ENCODE measurements at places on chromosomes 11 and 22.

DNA sequence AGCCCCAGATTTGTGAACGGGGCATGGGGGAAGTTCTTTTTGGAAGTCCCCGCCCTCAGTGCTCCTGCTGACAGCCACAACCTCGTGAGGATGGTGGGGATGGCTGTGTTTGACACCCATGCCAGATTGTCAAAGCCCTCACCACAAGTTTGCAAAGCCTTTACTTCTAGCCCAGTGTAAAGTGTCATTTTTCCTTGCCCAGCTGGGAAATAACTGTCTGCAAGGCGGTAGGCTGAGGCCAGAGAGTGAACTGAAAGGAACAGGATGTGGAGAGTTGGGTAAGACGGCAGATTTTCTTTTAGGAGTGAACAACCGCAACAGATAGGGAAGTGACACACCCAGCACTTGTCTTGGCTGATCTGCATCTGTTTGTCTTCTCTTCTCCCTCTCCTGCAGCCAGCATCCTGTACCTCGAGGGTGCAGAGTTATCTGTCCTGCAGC is 13.6 kb downstream of the IL17RA start:
- DNase-seq = no peak

- no peak for DNase-seq
Observed at GRCh38 chr11:118939953-118940598, 14.3 kb upstream of the BCL9L start.

- no peak for DNase-seq
Observed at GRCh38 chr11:30304620-30305019, 18.3 kb upstream of the ARL14EP start.

GRCh38 chr11:47216121-47216798 is 1.5 kb downstream of the DDB2 start:
- peak; percentile 16 for DNase-seq

DNA sequence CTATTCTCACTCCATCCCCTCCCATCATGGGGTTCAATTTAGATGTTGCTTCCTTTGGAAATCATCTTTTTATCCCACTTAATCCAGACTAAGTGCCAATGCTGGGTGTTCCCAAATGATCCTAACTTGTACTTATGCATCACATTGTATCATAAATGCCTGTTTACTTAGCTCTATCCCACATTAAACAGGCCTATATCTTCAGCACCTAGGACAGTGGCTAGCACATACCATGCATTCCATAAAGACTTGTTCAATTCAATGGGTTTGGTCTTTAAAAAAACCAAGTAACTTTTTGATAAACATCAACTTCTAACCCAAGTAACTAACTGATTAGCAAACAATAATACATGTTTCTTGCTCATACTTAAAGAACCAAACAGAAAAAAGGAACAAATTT is 40.6 kb downstream of the RSF1 start:
- no peak for DNase-seq

GRCh38 chr11:47928426-47928825 is 51.9 kb upstream of the PTPRJ start:
- DNase-seq = no peak

- DNase-seq = no peak
Observed at GRCh38 chr11:8693555-8693954, 11.0 kb downstream of the RPL27A start.

- no peak for DNase-seq
Observed at GRCh38 chr11:67045314-67045713, 11.3 kb upstream of the RHOD start.

- no peak for DNase-seq
Observed at GRCh38 chr11:63998558-63999348, 12.5 kb downstream of the OTUB1 start.

All from NCI-H1092 (cell line).